ENCODE measurements at places on chromosomes 13 and 19. TPM values are rescaled to one million over a fixed set of nuclear protein-coding genes. Genes with fewer than 3 reads are reported as not detected.

GRCh38 chr13:99974296-99974938 lies 2.9 kb upstream of the ZIC5 start:
- no peak for DNase-seq

GRCh38 chr13:50119591-50119990 lies 104.3 kb downstream of the KCNRG start:
- no peak for DNase-seq

ZNF296 gene
- 3.4 TPM for total RNA-seq

GRCh38 chr13:35512271-35512920 lies 35.9 kb upstream of the MAB21L1 start:
- DNase-seq, result no peak

SMARCA4 gene
- total RNA-seq, result 98.1 TPM

DNA sequence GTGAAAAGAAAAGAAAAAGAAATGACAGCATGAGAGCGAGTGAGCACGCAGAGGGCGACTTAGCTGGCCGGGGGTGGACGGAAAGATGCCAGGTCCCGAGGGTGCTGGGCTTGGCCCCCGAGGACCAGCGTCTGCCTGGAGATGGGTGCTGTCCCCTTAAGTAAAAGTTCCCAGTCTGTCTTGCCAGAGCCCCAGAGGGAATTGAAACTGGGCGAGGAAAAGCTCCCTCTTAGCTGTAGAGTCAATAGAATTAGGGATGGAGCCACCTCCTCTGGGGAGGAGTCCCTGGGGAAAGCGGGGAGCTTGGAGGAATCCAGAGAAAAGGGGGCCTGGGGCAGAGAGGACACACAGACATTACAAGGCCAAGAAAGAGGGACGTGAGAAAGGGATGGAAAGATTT lies 13.3 kb downstream of the BCAM start:
- no peak for DNase-seq

CRX gene
- total RNA-seq, result not detected

DNA sequence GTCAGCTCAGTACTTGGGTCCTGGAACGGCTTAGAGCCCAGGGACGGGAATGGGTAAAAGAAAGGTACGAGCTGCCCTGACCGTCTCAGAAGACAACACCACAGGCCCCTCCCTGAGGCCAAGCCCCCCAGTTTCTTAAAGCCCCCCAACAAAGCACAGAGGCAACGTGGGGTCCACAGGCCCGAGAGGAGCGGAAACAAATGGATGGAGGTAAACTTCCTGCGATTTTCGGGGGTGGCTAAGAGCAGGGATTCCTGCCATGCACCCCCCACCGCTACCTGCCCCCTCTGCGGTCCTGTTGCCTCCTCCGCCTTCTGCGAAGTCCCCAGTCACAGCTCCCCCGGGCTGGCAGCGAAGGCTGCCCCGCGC lies 48.2 kb downstream of the PTPRS start:
- no peak for DNase-seq

ITGBL1 gene
- 26.8 TPM for total RNA-seq

CERS1 gene
- total RNA-seq, result 0.20 TPM
